Fibroblast of villous mesenchyme (primary cell): ENCODE measurements at places on chromosomes 3 and 15.
A peak's percentile ranks its signal among the peaks of the same experiment; 100 is the strongest.

GRCh38 chr15:22893081-22893480 lies 54.6 kb downstream of the NIPA2 start:
- no peak for DNase-seq

DNA sequence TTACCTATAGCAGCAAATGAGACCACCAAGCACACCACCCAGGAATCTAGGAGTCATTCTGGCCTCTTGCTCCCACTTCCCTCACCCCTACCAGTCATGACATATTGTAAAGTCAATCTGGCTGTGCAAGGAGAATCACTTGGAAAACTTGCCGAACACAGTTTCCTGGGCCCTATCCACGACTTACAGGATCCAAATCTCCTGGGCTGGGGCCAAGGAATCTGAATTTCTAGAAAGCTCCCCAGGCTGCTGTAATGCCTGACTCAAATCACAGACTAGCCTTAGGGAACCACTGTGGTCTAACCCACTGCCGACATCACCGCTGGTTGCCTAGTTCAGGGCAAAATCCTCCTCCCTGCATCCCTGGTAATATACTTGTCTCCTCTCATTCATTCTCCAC lies 4.2 kb upstream of the CRABP1 start:
- no peak for DNase-seq

DNA sequence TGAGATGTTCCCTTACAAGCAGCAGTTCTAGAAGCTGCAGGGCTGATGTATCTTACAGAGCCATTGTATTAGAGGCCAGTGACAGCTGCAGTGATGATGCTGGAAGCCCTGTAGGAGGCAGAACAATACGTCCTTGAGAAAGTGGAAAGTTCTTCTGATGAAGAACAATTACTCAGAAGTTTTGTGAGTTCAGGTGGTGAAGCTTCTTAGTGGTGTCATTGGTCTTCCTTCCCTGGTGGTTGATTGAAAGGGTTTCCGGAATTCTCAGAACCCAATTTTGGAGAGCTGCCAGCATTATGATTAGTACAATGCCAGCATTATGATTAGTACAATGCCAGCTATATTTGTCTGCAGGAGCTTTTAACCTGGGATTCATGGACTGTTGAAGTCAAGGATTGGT lies 356.4 kb downstream of the MFSD1 start:
- no peak for DNase-seq

DNA sequence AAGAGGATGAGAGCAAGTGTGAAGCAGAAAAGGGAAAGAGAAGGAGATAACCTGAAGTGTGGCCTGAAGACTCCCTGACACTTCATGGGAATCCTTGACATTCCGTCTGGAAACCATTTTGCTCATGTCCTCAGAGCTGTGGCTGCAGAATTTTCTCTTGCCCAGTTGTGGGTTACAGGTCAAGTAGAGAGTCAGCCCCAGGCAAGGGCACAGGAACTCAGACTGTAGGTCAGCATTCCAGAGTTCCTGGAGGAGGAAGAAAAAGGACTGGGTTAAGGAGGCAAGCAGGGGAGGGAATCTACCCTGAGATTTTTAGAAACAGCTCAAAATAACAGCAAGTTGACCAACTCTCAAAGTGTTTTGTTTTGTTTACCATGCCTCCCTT lies 4.1 kb upstream of the THSD4 start:
- DNase-seq, result no peak

- DNase-seq, result peak; percentile 81
Measured at GRCh38 chr15:67413770-67414390, 107.1 kb upstream of the C15orf61 start.

GRCh38 chr3:11434563-11435096 lies 162.4 kb downstream of the ATG7 start:
- no peak for DNase-seq

GRCh38 chr3:174784206-174784934 lies 74.8 kb upstream of the NAALADL2 start:
- no peak for DNase-seq

DNA sequence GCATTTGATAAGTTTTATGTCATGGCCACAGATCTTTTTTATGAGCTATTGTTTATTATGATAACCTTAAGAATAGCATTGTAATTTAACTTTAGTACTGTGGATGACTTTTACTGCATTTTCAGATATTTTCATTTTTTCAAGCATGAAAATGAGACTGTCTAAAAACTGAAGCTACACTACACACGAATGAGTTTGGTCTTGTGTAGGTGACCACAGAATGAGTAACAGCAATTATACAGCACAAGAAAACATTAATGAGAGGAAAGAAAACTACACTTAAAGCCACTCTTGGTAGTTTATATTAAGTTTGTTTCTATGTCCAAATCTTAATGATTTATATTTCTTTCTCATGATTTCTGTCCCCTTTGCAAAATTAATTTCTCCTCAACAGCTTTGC lies 809.2 kb downstream of the NAALADL2 start:
- DNase-seq, result no peak

GRCh38 chr3:31985831-31986230 lies 4.3 kb downstream of the ZNF860 start:
- no peak for DNase-seq

GRCh38 chr3:160314995-160315394 lies 84.0 kb downstream of the IFT80 start:
- no peak for DNase-seq
